Hematopoietic multipotent progenitor cell treated with erythropoietin and hydrocortisone succinate and interleukin-3 and kit ligand, for 6 days (in vitro differentiated cells): ENCODE measurements at places on chromosomes 1 and 21.
A peak's percentile ranks its signal among the peaks of the same experiment; 100 is the strongest.

DNA sequence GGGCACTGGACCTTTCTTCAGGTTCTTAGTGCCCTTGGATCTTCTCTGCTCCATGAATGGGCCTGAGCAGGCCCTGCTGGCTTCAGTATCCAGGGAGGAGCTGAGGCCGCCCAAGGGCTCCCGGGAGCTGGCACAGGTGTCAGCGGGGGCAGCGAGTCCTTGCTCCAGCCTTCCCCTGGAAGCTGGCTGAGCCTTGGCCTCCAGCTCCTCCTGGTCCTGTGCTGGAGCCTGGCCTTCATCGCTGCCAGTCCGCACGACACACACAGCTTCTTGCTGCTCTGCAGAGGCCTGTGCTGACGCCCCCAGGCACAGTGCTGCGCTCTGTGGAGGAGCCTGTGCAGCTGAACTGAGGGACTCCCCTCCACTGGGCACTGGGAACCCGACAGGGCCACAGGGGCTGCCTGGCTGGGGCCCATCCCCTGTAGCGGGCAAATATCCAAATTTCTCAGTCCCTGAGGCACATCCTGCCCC, 1.7 kb downstream of the SPOCD1 start:
- DNase-seq, result no peak

DNA sequence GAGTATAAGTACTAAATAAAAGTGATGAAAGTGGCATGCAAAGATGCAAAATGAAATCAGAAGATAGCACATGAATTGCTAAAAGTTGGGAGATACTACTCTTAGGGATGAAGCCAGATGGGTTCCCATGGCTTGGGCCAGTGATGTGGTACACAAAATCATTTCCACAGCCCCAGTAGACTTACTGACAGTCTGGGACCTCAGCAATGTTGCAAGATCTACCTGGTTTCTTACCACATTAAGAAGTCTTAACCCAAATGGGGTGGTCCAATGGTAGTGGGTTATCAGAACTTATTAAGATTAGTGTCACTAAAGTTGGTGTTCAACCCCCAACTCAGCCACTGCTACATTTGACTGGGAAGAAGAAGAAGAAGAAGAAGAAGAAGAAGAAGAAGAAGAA, 227.7 kb upstream of the IRF2BP2 start:
- DNase-seq, result no peak

DNA sequence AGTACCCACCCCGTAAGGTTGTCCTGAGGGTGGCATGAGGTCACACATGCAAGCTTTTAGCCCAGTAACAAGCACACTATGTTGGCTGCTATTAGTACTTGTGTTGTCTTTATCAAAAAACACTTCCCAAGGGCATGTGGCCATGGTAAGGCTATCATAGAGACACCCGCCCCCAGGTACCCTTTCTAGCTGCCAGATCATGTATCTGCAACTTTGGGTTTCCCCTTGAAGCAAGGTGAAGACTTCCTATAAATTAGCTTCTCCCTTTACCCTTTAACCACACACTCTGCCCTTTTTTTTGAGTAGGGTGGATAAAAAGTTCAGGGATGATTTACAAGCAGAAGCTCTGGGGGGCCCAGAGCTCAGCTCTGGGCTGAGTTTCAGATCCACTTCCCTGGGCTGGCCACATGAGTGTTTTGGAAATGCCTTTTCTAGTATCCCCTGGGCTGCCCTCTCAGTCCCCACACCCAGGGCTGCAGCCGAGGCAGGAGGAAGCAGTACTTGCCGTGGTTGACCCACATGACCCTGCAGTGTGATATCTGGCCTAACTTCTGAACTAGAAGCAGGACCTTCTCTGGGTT, 2.0 kb downstream of the ZDHHC18 start:
- DNase-seq, result peak; percentile 28

DNA sequence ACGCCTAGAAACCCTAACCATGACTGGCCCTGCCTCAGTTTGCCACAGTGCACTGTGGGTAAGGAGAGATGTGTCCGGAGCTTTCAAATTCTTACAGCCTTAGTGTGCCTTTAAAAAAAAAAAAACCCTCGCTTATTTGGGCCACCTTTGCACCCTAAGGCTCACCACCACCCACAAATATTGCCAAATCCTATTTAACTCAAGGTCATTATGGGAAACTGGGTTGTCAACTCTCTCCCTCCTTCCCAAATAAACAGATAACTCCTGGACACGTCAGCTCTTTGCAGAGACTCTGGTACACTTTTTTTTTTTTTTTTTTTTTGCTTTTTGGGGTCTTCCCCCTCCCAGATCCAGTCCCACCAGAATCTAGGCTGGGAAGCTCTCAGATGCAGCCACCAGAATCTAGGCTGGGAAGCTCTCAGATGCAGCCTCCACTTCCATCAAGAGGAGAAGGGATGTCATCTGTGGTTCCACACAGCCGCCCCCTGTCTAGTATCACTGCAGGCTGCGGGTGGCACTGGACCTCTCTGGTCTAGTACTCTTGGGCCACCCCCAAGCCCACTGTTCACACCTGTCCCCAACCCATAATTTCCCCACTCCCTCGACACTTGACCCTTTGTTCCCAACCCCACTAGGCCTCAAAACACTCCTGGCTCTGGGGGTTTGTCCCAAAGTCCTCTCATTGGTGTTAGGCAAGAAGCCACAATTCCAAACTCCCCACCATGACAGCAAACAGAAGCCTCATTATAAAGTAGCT, 3.4 kb downstream of the DHRS3 start:
- no peak for DNase-seq

- no peak for DNase-seq
These were observed 640.4 kb upstream of the ADGRL4 start for GRCh38 chr1:79646880-79647279.

GRCh38 chr21:46468108-46468774, 9.6 kb downstream of the DIP2A start:
- DNase-seq, result no peak

DNA sequence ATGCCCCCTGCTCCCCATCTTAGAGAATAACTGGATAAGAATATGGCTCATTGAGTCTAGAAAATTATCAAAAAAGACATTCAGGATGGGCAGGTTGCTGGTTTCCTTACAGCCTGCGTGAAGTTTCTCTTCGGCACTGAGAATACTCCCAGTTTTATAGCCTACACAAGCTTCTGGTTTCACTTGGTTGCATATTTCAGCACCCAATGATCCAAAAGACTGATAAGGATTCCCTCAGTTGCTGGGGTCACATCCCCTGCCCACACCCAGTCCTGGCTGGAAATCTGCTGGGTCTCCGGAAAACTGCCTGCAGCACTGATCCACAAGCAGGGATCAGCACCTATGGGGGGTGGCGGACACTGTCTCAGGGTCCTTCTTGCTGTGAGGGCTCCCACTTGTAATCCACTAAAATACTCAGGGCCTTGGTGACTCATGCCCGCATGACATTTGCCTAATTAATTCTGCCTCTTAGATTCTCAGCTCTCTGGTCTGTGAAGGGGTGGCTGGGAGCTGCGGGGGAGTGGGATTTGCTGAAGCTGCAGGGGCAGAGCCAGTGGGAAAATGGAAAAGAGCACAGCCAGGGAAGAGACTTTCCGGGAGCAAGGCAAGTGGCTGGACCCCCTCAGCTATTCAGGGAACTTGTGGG, 142.5 kb downstream of the ZNF648 start:
- DNase-seq, result no peak

DNA sequence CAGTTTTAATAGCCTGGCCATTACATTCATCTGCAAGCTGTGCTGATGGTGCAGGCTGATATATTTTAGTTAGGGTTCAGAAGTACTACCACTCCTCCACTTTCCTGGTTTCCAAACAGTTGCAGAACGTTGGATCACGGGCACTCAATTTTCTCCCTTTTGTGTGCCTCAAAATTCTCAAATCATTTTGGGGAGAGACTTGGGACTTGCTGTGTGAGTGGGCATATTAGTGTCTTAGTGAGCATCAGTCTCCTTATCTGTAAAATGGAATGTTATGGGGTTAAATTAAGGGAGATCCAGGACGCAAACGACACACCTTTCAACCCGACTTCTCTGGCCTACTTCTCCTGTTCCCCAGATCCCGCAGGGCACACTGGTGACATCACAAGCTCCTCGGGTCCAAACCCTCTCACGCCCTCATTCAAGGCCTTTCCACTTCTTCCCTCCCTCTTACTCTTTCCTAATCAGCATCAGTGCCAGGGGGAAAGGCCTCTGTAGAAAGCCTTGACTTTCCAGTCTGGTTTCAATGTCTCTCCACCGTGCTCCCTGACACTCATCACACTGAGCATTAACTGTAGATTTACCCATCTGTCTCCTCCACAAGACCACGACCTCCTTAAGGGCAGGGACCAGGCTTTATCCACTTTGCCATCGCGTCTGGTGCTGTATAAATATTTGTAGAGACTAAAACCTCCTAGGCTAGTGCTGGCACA, 1.2 kb downstream of the PIGP start:
- DNase-seq, result peak; percentile 53

DNA sequence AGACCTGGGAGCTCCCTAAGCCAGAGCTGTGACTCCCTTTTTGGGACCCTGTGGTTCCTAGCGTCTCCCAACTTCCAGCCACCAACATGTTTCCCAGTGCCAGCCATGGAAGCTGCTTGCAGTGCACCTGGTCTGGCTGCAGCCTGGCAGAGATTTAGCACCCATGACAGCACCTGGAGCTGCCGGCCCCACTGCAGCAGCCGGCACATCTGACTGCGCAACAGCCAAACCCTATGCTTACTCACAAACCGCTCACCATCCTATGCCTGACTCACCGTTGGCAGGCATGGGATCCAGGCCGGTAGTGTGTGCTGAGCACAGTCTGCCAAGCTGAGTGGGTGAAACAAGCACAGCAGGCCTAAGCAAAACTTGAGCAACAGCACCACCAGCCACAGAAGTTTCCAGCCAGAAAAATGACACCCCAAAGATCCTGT, 435.9 kb upstream of the PRMT6 start:
- no peak for DNase-seq

GRCh38 chr1:206932177-206932576, 10.4 kb upstream of the FCMR start:
- no peak for DNase-seq

DNA sequence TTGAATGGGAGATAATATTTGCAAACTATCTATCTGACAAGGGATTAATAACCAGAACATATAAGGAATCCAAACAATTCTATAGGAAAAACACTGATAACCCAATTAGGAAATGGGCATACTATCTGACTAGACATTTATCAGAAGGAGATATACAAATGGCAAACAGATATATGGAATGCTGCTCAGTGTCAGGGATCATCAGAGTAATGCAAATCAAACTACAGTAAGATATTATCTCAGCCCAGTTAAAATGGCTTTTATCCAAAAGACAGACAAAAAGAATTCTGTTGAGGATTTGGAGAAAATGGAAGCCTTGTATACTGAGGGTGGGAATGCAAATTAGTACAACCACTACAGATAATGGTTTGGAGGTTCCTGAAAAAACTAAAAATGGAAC, 758.0 kb upstream of the B3GALT2 start:
- no peak for DNase-seq

- DNase-seq, result peak; percentile 78
These were observed at the start of gene TTLL7 for GRCh38 chr1:83998498-83999315. Gene TTLL7, minus strand, starts transcription at chr1:83999132. Its CDS starts 46,921 bp downstream, at chr1:83952211.

- DNase-seq, result no peak
These were observed 341.8 kb downstream of the LMX1A start for GRCh38 chr1:165014753-165015152.

GRCh38 chr1:56644064-56644918, 823 bp upstream of the PRKAA2 start:
- DNase-seq, result no peak

DNA sequence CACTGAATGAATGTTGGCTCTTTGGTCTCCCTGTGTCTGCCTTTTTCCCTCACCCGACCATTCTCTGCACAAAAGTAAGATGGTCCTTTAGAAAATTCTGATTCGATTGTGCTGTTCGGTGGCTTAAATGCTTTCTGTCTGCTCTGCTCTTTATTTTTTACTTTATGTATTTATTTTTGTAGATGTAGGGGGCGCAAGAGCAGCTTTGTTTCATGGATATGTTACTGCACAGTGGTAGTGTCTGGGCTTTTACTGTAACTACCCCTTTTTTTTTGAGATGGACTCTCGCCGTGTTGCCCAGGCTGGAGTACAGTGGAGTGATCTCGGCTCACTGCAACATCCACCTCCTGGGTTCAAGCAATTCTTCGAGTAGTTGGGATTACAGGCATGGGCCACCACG, 15.7 kb downstream of the NLRP3 start:
- DNase-seq, result no peak

DNA sequence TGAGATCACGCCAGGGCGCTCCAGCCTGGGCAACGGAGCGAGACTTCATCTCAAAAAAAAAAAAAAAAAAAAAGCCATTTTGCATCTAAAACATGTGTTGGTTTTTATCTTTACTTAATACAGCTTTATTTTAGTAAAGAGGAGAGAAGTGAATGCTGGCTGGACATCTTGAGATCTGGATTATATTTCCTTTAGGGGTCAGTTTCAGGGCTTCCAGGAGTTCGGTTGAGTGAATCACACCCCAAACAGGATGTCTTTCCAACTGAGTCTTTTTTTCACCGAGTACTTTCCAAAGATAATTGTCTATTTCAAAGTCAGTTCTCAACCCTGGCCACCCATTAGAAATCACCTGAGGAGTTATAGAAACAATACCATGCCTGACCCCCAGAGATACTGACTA, 16.6 kb upstream of the IPP start:
- no peak for DNase-seq

DNA sequence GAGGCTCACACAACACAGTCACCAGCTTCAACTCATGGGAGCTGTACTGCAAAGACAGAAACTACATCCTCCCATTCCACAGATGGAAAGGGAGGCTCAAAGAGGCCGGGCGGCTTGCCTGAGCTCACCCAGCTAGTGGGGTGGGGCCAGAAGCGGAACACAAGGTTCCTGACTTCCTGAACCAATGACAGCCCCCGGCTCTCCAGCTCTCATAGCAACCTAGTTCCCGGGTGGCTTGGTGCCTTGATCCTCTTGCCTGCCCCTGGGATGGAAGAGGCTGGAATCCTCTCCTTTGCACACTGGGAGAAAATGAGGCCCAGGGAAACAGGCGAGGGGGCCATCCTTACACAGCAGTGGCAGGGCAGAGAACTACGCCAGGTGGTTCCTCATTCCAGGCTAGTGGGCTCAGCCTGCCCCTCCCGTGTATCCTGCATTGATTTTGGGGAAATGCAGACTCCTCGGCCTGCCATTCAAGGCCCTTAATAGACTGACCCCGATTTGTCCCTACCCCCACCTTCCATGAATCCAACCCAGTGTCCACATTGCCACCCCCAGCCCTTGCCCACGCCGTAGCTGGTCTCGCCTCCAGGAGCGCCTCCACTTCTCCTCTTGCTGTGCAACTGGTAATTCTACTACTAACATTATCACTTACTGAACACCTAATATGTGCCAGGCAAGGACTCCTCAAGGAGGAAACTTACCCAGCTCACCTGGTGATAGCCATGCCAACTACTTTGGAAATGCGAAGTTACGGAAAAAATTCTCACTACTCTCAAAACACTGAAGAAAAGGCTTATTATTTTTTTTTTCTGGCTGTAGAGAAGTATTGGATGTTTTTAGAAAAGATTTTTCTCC, 5.0 kb downstream of the RAP1GAP start:
- DNase-seq, result peak; percentile 46
